Neural progenitor cell (in vitro differentiated cells): ENCODE measurements at places on chromosomes 12 and 14. TPM values are rescaled to one million over a fixed set of nuclear protein-coding genes. Genes with fewer than 3 reads are reported as not detected.

The MFAP5 gene
- total RNA-seq, result 0.25 TPM in 1 of 2 replicates, not detected in the other

The RNASE4 gene
- 2.0 and 2.1 TPM in 2 replicates for total RNA-seq

The MLXIP gene
- 1.9 and 4.3 TPM in 2 replicates for total RNA-seq

The MYO1H gene
- total RNA-seq, result not detected in 2 replicates

The CCDC196 gene
- not detected in 2 replicates for total RNA-seq

The RBMS2 gene
- 12.9 and 13.1 TPM in 2 replicates for total RNA-seq

The RPGRIP1 gene
- total RNA-seq, result 0.47 and 3.4 TPM in 2 replicates

The TSPAN31 gene
- total RNA-seq, result 57.6 and 61.3 TPM in 2 replicates

- H3K36me3 ChIP-seq, result no peaks in the 10 kb centered on the region
- no peak overlapping the region for H3K27ac ChIP-seq
- H3K4me3 ChIP-seq, result no peak overlapping the region
- H3K4me1 ChIP-seq, result peaks cover 14% of the 10 kb centered on the region
- DNase-seq, result no peak
- no peaks in the 10 kb centered on the region for H3K27me3 ChIP-seq
Measured at GRCh38 chr14:88829188-88829587, 4.7 kb downstream of the TTC8 start.

DNA sequence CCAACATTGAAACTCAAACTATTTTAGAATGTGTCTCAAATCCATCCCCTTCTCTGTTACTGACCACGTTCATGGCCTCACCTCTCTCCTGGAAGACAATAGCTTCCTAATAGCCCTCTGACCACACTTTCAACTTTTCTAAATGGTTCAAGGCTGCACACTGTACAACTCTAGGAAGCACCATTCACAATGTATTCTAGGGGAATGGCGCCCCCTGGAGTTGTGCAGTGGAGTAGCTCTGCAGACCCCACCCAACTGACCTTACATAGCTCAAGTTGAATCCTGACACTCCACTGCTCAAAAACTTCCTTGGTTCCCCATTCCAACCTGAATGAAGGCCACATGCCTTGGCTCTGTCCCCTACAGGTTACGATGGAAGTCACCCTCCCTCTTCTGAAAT is 77.6 kb downstream of the GAS2L3 start:
- H3K36me3 ChIP-seq, result no peaks in the 10 kb centered on the region
- no peak overlapping the region for H3K4me3 ChIP-seq
- H3K4me1 ChIP-seq, result peaks cover 7% of the 10 kb centered on the region
- H3K27me3 ChIP-seq, result no peaks in the 10 kb centered on the region

DNA sequence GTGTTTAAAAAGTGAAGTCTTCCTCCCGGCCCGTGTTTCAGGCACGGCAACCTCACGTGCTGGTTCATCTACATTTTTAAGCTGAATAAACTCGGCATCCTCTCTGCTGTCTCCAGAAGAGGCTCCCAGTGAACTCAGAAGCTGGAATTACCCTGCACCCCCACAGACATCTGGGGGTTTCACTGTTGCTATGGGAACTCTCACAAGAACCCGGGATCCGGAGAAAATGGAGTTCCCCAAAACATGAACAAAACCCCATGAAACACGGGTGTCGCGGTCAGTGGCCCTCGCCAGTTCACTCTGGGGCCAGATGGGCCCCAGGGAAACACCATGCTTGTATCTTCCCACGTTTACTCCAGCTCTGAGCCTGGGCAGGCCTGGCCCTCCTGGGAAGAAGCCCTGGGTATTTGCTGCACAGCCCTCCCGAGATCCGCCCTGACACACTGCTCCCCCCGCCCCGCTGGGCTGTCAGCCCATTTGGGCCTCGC is 143.7 kb downstream of the PIWIL1 start:
- no peaks in the 10 kb centered on the region for H3K36me3 ChIP-seq
- no peak for DNase-seq
- no peak overlapping the region for H3K27ac ChIP-seq
- no peak overlapping the region for H3K4me3 ChIP-seq
- H3K4me1 ChIP-seq, result peaks cover 24% of the 10 kb centered on the region
- no peaks in the 10 kb centered on the region for H3K27me3 ChIP-seq

DNA sequence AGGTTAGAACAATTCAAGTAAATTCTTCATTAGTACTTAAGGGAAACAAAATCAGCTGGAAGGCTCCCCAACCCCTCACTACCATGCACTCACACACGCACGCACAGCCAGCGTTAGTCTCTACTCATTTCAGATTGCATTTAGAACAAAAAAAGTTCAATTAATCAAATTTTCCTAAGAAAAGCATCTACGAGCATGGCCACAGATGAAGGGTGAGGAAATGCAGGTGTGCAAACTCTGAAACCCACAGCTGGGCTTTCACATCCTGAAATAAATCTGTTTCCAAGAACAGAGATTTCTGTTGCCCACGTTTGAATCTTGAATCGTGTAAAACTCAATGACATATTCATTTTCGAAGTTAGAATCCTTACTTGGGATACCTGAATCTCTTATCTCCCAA is 62.6 kb downstream of the SEL1L start:
- no peak overlapping the region for H3K27ac ChIP-seq
- no peaks in the 10 kb centered on the region for H3K4me1 ChIP-seq
- no peaks in the 10 kb centered on the region for H3K27me3 ChIP-seq
- no peak overlapping the region for H3K4me3 ChIP-seq

DNA sequence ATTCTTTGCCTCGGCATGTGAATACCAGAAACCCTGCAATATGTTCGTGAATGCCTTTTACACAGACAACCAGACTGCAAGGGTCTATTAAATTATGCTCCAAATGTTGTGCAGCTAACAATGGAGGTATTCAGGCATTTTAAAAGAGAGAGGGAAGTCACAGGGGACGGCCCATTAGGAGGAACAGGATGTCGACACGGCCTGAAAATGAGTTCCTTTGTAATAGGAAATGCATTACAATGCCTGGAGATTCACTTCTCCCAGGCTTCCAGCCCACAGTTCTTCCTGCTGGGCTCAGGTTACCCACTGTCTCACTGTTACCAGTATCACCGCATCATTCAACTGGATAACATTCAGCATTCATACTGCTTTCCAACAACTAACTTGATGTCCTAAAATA is 2.5 kb downstream of the DUSP6 start:
- peaks cover 60% of the 10 kb centered on the region for H3K4me1 ChIP-seq
- H3K36me3 ChIP-seq, result no peaks in the 10 kb centered on the region
- H3K27me3 ChIP-seq, result peaks cover 57% of the 10 kb centered on the region
- H3K27ac ChIP-seq, result no peak overlapping the region

DNA sequence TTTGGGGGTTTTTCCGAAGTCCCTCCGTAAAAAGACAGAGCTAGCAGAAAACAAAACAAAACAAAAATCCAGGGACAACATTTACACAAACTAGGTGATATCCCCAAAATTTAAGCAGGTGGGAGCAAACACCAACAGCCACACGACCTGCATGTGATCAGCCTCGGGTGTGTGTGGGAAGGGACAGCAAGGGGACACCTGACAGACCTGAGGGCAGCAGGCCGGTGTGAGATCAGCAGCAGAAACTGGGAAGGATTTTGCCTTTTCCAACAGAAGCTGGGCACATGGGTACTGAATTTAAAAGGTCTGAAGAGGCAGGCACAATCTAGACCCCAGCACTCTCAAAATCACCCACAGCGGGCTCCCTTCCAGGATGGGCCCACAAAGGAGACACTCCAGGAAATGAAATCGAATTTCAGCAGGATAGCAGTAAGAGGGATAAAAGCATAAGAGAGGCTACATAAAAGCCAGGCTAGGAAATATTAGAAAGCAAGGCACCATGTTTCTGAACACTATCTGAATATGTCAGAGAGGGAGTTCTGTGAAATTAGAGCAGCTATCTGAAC is 36.5 kb upstream of the SELPLG start:
- peaks cover 34% of the 10 kb centered on the region for H3K4me1 ChIP-seq
- H3K4me3 ChIP-seq, result no peak overlapping the region
- no peak for DNase-seq

- H3K36me3 ChIP-seq, result no peaks in the 10 kb centered on the region
- H3K27me3 ChIP-seq, result no peaks in the 10 kb centered on the region
- no peak for DNase-seq
- no peaks in the 10 kb centered on the region for H3K4me1 ChIP-seq
- no peak overlapping the region for H3K4me3 ChIP-seq
Measured at GRCh38 chr12:936377-937345, 12.8 kb downstream of the RAD52 start.

DNA sequence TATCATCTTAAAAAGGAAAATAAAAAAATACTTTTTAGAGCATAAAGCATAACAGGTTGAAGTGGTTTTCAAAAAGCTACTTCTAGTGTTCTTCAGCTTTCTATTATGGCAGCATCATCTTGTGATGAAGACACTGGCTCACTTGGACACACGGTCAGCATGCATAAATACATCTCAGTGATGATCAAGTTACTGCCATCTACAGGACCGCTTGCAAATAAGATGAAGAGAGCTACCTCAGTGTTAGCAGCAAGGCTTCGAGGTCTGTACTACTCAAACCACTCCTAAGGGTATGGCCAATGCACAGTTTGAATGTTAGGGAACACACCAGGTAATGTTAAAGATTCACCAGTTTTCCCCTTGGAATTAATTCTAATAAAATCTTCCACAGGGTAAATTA is 58.8 kb downstream of the GALC start:
- H3K27ac ChIP-seq, result no peak overlapping the region
- H3K27me3 ChIP-seq, result no peaks in the 10 kb centered on the region
- no peaks in the 10 kb centered on the region for H3K36me3 ChIP-seq
- H3K4me3 ChIP-seq, result no peak overlapping the region
- H3K4me1 ChIP-seq, result no peaks in the 10 kb centered on the region
- peak; percentile 4 for DNase-seq

DNA sequence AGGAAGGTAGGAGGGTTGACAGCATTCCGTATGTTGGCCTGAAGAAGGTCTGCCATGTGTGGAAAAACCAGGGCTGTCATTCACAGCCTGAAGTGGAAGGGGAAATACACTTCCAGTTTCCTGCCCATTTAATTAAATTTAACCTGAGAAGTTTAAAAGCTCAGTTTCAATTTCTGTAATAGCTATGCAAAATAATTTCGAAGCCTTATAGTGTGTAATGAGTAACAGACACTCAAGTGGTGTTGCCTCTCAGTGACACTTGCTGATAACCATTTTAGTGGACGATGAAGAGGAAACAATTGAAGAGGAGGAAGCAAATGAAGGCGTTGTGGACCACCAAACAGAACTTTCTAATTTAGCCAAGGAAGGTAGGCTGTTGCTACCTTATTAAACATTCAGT is 44.8 kb downstream of the EP400 start:
- H3K27me3 ChIP-seq, result no peaks in the 10 kb centered on the region
- H3K36me3 ChIP-seq, result peaks cover 7% of the 10 kb centered on the region
- DNase-seq, result no peak
- H3K4me1 ChIP-seq, result peaks cover 38% of the 10 kb centered on the region
- no peak overlapping the region for H3K27ac ChIP-seq

GRCh38 chr12:42326541-42327226 is 717 bp downstream of the PPHLN1 start:
- DNase-seq, result peak; percentile 11
- H3K27ac ChIP-seq, result peak overlapping the region; percentile 88
- peak overlapping the region; percentile 79 for H3K4me3 ChIP-seq
- H3K36me3 ChIP-seq, result peaks cover 10% of the 10 kb centered on the region
- no peaks in the 10 kb centered on the region for H3K27me3 ChIP-seq
- H3K4me1 ChIP-seq, result peaks cover 13% of the 10 kb centered on the region

DNA sequence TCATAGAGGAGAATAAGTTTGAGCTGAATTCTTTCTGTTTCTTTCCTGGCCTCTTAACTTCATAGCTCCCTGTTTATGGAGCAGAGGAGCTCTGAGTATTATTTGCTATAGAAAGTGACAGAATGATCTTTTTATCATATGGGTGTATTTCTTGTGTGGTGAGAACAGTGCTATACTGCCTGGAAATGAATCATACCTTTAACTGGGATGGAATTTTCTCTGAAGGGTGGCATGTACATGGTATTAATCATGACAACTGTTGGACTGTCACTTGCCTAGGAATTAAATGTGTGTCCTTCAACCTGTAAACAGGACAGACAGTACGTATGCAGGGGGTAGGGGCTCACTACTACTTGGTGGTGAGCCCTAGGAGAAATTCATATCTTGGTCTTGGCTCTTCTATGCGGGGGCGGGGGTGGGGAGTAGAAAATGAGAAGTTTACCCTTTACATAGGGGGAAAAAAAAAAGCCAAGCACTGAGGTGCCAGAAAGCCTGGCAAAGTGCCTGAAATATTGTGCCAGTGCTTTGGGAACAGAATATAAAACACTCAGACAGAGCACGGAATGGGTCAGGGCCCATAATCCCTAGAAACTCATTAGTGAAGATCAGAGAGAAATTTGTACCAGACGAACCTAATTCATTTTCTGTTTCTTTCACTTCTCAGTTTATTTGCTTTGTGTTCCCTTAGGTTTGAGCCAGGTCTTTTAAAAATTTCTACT is 33.8 kb downstream of the ARMH4 start:
- H3K36me3 ChIP-seq, result no peaks in the 10 kb centered on the region
- DNase-seq, result no peak
- H3K4me3 ChIP-seq, result no peak overlapping the region
- no peaks in the 10 kb centered on the region for H3K27me3 ChIP-seq
- no peak overlapping the region for H3K27ac ChIP-seq

DNA sequence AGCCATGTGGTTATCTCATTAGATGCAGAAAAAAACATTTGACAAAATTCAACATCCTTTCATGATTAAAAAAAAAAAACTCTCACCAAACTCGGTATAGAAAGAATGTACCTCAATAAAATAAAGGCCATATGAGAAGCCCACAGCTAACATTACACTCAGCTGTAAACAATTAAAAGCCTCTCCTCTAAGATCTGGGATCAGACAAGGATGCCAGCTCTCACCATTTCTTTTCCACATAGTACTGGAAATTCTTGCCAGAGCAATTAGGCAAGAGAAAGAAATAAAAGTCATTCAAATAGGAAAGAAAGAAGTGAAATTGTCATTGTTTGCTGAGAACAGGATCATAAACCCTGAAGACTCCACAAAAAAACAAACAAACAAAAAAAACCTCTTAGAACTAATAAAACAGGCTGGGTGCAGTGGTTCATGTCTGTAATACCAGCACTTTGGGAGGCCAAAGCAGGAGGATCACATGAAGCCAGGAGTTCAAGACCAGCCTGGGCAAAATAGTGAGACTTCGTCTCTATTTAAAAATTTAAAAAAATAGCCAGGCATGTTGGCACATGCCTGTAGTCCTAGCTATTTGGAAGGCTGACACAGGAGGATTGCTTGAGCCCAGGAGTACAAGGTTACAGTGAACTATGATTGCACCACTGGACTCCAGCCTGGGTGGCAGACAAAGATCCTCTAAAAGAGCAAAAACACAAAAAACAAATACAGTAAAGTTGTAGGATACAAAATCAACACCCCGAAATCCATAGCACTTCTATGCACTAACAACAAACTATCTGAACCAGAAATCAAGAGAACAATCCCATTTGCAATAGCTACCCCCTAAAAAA is 114.4 kb downstream of the FOXA1 start:
- H3K27me3 ChIP-seq, result no peaks in the 10 kb centered on the region
- H3K36me3 ChIP-seq, result no peaks in the 10 kb centered on the region
- no peak for DNase-seq
- H3K4me1 ChIP-seq, result no peaks in the 10 kb centered on the region
- no peak overlapping the region for H3K27ac ChIP-seq

GRCh38 chr12:115227137-115227615 is 543.2 kb upstream of the TBX3 start:
- no peak for DNase-seq
- H3K27me3 ChIP-seq, result no peaks in the 10 kb centered on the region
- H3K27ac ChIP-seq, result no peak overlapping the region
- no peak overlapping the region for H3K4me3 ChIP-seq
